ENCODE measurements at places on chromosomes 7 and 10.

DNA sequence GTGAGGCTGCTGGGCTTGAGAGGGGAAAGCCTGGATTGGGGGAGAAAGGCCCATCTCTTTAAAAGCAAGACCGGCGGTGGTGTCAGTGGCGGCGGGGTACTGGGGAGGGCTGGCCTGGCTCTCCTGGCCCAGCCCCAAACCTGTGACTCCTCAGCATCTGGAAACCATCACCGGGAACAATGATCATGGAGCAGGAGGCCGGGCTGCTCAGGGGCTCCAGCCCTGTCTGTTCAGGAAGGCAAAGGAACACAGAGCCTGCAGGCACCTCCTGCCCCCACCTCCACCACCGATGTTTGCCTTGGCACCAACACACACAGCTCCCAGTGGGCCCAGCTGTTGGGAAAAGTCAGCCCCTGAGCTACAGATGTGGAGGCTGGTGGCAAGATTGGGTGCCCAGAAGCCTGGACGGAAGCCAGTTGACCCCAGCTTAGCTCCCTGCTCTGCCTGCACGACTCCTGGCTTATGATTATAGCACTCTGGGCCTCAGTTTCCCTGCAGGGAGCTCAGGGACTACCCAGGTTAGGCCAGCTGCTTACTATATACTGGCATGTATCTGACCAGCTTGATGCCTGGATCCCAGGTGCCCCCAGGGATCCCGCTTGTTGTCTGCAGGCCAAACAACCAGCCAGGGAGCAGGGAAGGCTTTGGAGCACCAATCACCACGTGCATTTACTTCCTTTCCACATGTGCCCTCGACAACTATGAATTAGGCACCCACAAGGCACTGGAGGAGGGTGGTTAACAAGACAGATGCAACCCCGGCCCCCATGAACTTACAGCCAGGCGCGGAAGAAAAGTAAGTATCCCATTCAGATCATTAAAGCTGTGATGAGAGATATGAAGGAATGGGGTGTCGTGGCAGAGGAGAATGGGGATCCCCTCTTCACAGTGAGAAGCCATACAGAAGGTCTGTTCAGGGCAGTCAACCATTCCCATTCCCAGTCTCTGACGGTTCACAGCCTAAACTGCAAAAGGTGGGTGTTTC, 37.3 kb downstream of the ZCCHC24 start:
- DNase-seq, result no peak

- no peak for DNase-seq
These were observed 36.6 kb upstream of the SORBS1 start for GRCh38 chr10:95597788-95598187.

- DNase-seq, result no peak
These were observed 142.9 kb upstream of the TRIM24 start for GRCh38 chr7:138317044-138317596.

DNA sequence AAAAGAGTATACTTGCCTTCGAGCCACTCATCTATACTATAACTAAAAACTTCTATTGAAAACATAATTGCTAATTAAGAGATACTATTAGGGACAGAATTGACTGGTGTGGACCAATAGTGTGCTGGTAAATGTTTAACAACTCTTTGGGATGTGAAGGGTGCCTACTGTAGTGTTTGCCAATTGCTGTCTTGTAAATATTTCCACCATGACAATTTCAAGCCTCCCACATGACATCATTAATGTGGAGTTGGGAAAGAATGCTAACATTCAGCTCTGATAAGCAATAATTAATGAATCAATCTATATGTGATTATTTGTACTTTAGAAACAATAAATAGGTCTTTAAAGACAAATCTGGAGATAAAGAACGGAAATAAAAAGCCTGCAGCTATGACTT, 136.8 kb downstream of the DGKB start:
- no peak for DNase-seq

DNA sequence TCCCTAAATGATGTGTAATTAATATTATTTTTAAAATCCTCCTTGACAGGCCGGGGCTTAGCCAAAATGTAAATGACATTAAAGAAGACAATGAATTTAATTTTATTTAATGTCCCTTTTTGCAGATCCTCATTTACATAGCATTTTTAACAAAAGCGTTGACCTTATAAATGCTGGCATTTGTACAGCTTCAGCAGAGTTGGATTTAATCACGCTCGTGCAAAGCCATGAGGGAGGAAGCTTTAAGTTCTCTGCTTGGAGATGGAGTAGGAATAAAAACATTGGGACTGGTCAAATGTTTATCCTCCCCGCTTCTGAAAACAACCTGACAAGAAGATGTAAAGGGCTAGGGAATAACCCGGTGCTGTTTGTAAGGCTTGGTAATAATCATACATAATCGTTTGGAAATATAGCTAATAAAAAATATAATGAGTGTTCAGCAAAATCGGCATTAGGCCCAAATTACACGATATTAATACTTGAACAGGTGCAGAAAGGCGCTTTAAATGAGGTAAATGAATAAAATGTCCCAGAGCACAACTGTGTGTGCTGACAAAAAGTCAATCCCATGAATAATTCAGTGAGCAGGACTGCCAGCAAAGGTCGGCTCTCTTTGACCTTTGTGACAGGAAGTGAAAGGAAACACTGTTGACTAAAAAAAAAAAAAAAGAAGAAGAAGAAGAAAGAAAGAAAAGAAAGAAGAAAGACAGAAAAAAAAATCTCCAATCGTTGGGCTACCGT, 11.5 kb downstream of the EBF3 start:
- no peak for DNase-seq

- DNase-seq, result no peak
These were observed 104.3 kb downstream of the TRIM24 start for GRCh38 chr7:138564365-138564764.

GRCh38 chr7:154990964-154991540, 11.9 kb downstream of the PAXIP1 start:
- DNase-seq, result no peak

DNA sequence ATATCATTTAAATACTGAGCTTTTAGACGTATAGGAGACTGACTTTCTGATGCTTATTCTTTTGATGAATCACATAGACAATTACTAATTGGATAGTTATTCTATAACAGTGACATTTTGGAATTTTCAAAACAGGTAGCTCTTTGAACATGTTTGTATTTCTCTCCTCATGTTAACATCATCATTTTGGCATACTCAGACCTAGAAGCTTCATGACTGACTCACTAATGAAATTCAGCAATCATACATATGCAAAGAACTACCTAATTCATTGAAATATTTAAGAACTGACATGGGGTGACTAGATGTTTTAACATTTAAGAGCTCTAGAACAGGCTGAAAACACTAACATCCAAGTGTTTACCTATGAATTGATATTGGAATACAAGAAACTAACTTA, 192.3 kb downstream of the VTI1A start:
- no peak for DNase-seq

- no peak for DNase-seq
These were observed 26.5 kb downstream of the GPR85 start for GRCh38 chr7:113060100-113060499.

GRCh38 chr10:99345350-99345749, 16.2 kb downstream of the CNNM1 start:
- no peak for DNase-seq

DNA sequence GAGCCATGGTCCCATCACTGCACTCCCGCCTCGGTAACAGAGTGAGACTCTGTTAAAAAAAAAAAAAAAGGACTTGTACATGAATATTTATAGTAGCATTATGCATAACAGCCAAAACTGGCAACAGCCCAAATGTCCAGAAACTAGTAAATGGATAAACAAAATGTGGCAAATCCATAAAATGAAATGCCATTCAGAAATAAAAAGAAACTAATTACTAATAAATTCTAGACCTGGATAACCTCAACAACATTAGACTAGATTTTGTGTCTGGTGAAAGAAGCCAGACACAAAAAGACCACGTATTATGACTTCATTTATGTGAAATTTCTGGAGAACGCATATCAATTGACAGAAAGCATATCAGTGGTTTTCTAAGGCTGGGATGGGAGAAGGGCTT, 74.5 kb downstream of the HPSE2 start:
- DNase-seq, result no peak

DNA sequence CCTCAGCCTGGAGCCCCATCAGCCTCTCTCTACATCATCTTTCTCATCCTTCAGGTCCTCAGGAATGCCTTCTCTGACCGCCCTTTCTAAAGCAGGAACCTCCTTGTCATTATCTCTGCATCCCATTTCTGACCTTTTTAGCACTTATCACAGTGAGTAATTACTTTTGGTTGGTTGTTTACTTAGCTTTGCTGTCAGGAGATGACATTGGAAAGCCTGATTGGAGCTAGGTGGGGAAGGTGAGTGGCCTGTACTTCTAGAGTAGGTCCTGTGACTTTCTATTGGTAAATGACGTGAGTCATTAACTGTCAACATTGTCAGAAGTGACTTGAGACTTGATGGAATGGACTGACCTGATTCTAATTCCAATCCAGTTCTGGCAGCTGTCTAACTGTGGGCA, 9.3 kb upstream of the SLC25A13 start:
- DNase-seq, result no peak

GRCh38 chr10:131198401-131198800, 113.1 kb downstream of the TCERG1L start:
- DNase-seq, result no peak

DNA sequence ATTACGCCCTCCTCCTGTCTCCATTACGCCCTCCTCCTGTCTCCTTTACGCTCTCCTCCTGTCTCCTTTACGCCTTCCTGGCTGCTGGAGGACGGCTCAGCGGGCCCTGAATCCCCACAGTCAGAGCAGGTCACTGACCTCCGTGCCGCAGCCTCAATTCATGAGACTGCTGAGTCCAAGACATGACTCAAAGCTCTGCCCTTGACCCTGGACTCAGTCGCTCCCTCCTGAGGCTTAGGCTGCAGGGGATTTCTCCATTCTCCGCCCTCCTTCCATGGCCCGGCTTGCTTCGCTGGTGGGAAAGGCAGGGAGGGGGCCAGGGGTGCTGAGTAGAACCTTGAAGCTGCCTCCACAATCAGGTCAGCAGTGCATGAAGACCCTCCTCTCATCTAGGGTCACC, 21.0 kb upstream of the FOXL3 start:
- DNase-seq, result no peak

GRCh38 chr7:7136466-7137381, 45.6 kb upstream of the C1GALT1 start:
- no peak for DNase-seq

DNA sequence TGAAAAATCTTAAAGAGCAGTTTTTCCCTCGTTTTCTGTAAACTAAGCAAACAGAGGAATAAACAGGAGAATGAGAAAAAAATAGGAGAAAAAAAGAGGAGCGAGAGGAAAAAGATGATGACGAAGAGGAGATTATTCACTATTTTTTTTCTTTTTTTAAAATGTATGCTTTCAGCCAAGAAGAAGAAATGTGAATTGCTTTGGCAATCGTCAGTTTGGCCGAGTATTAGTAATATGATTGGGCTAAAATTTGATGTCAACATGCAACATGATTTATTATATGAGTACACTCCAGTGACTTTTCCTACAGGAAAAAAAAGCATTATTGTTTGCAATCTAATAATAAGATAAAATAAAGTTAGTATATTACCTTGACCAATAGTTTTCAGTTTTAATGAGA, 26.3 kb downstream of the VWDE start:
- DNase-seq, result no peak

GRCh38 chr7:75033064-75033463, 40.5 kb downstream of the RCC1L start:
- DNase-seq, result no peak

GRCh38 chr7:115676080-115676479, 354.5 kb downstream of the TFEC start:
- DNase-seq, result no peak

GRCh38 chr7:140734096-140734495, 37.6 kb downstream of the NDUFB2 start:
- no peak for DNase-seq

- DNase-seq, result no peak
These were observed 14.2 kb upstream of the PDCD4 start for GRCh38 chr10:110857265-110858171.

DNA sequence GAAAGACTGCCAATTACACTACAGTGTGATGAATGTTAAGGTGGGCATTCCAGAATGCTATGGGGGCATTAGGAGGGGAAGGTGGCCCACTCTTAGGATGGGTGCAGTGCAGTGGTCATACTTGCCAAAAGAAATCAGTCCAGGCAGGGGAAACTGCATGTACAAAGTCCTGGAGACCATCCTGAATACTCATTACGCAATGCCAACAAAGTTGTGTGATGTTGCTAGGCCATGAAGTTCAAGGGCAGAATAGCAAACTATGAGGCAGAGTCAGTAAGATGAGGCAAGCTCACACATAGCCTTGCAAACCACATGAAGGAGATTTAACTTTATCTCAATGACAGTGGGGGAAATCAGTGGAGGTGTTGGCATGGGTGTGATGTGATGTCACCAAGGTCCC, 49.8 kb upstream of the SLC35B4 start:
- DNase-seq, result no peak

DNA sequence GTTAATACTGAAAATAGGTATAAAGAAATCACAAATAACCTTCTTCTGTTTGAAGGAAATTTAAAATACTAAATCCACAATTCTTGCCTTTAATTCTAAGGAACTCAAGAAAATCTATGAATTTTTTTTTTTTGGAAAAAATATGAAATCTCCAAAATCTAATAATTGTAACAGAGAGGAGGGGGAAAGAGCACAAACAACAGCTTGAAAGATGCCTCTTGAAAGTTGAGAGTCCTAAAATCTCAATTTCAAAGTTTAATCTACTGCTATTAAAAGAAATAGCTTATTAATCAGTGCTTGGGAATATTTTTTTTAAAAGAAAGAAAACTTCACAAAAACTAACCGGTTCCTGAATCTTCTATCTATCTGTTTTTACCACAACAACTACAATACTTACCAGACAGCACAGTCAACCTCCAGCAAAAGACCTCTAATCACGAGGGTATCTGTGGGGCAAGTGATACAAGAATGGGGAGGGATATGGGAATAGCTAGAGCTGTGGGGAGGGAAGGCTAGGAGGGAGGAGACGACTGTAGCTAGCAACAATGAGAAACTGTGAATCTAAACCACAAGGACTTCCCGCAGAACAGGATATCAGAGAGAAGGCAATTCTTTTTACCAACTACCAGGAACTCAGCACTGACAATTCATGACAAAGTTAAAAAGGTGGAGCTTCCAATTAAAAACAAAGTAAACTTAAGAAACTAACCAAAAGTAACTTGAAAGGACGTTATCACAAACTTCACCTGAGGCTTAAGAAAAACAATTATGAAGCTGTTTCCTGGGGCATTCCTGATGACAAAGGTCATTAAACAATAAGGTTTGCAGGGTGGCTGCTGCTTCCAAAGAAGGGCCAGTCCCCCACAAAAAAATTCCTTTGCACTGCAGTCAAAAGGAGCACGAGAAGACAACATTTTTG, at the start of gene USP54:
Gene USP54 (minus strand): TSS at position 462 of the 919 bp plus-strand sequence. CDS start 15,684 bp downstream, outside the sequence.
- DNase-seq, result no peak

DNA sequence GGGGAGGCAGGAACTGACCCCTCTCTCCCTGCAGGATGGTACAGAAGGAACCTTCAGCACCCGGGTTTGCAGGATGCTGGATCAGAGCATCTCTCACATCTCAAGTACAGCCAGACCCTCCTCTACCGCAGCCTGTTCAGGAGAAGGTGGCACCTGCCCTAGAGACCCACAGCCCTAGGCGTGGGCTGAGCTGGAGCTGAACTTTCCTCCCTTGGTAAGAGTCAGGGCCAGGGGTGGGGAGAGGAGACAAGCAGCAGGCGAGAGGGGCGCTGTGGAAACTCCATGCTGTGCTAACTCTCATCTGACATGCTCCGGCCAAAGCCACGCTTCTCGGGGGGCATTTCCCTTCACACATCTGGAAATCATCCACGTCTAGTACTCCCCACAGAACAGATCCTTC, 154.4 kb downstream of the DIP2C start:
- DNase-seq, result no peak

- no peak for DNase-seq
These were observed 220.2 kb downstream of the JAZF1 start for GRCh38 chr7:27960415-27960814.

All from stimulated activated CD8-positive, alpha-beta memory T cell treated with anti-CD3 and anti-CD28 coated beads, Interleukin-15, amount 100 ng/mL, for 24 hours (primary cell).